ENCODE measurements at places on chromosomes 3 and 15.

DNA sequence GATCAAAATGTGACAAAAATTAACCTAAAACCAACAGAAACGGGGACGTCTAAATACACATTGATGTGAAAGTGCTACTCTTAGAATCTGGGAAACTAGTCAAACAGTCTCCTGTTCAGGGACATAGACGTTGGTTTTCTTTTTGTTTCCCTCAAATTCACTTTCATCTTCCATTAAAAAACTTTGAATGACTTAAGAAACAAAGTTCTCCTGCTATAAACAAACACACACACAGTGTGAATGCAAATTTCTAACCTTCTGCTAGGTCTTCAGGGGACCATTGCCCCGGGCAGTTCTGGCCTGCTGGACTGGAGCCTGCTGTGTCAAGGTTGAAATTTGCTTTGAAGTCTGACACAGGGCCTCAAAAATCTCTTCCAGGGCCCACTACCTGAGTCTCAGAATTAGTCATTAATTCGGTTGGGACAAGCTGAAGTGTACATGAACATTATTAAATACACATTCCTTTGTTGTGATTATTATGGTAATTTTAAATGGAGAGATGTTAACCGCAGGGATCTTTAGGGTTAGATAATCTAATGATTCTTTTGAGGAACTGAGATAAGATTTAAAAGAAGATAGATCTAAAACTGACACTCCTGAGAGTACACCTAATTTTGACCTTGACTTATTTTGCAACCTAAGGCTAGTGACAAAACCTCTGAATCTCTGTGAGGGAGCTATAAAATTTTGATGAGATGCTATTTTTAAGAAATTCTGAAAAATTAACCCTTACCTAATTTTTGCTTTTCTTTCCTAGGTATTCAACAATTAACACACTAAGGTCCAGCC lies 1260.4 kb downstream of the ROBO1 start:
- DNase-seq, result no peak

DNA sequence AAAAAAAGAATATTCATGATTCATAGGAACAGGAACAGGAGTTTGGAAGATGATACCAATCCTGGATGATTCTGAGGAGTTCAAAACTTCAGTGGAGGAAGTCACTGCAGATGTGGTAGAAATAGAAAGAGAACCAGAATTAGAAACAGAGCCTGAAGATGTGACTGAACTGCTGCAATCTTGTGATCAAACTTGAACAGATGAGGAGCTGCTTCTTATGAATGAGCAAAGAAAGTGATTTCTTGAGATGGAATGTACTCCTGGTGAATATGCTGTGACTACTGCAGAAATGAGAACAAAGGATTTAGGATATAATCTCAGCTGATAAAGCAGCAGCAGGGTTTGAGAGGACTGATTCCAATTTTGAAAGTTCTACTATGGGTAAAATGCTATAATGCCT lies 72.7 kb downstream of the GSK3B start:
- DNase-seq, result no peak

DNA sequence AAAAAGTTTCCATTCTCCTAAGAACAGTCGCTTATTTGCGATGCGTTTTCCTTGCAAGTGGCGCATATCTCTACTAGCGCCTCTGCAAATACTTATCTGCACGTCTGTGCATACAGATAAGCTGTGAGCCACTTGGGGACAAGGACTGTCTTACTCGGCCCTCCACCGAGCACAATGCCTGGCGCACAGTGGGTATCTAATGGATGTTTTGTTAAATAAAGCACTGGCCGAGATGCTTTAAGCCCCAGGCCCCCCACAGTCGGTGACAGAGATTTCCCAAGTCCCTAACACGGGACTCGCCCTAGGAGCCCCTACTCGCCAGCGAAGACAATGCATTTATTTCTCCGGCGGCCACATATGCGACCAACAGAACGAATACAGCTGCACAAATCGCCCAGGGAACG lies 503 bp downstream of the HLTF start:
- no peak for DNase-seq

- DNase-seq, result no peak
Observed at GRCh38 chr15:36409819-36410218, 169.6 kb upstream of the CDIN1 start.

DNA sequence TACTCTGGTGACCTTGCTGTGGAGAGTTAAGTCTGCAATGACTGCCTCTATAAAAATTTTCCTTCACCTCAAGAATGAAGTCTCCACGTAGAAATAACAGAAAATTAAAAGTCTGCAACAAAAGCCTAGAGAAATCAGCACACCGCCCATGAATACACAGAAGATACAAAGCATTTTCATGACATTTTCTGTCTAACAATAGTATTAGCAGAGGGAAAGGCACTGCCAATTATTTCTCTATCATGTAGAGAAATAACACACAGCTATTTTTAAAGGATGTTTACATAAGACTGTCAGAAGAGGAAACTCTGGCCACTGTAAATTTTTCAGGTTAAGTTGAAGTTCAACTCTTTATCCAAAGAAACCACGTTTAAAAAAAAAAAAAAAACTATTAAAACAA lies 80.8 kb downstream of the GSK3B start:
- DNase-seq, result no peak

- DNase-seq, result no peak
Observed at GRCh38 chr15:67195305-67195704, 59.2 kb downstream of the AAGAB start.

GRCh38 chr15:39406485-39406884 lies 174.4 kb upstream of the THBS1 start:
- DNase-seq, result no peak

GRCh38 chr15:41989573-41990242 lies 17.4 kb upstream of the EHD4 start:
- peak; percentile 78 for DNase-seq

- DNase-seq, result no peak
Observed at GRCh38 chr3:102091358-102091757, 242.0 kb downstream of the NFKBIZ start.

DNA sequence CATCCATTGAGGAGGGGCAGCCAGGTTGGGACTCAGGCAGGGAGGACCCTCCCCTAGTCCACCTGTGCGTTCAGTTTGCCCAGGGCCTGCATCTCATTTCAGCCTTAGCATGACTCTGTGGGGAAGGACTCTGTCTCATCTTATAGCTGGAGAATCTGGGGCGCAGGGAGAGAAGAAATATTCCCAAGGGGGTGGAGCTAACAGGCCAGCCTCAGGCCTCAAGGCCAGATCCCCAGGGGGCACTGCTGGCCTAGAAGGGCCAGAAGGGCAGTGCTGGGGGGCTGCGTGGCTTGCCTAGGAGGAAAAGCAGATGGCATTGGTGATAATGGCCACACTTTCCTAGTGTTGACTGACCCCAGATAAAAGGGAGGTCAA lies 10.9 kb downstream of the AMOTL2 start:
- no peak for DNase-seq

- DNase-seq, result no peak
Observed at GRCh38 chr3:188082031-188082430, 71.9 kb upstream of the LPP start.

GRCh38 chr3:14890476-14890875 lies 56.9 kb upstream of the NR2C2 start:
- no peak for DNase-seq

GRCh38 chr15:31361764-31362515 lies 35.3 kb downstream of the KLF13 start:
- DNase-seq, result no peak

DNA sequence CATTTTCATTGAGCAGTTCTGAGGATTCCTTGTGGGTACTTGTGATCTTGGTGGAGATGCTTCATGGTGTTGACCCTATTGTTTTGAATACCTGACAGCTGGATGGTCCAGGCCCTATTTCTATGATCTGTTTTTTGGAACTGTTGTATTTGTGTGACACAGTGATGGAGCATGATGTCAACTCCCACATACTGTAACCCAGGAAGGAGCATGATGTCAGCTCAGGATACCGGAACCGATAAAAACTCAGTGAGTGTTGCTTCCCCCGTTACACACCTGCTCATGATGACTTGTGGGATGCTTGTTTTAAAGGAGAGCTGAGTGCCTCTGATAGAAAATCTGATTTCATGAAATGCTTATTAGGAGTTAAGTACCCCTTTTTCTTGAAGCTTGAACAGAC lies 45.1 kb downstream of the ZBTB38 start:
- no peak for DNase-seq

GRCh38 chr3:181330257-181330656 lies 340.7 kb upstream of the DNAJC19 start:
- DNase-seq, result no peak

DNA sequence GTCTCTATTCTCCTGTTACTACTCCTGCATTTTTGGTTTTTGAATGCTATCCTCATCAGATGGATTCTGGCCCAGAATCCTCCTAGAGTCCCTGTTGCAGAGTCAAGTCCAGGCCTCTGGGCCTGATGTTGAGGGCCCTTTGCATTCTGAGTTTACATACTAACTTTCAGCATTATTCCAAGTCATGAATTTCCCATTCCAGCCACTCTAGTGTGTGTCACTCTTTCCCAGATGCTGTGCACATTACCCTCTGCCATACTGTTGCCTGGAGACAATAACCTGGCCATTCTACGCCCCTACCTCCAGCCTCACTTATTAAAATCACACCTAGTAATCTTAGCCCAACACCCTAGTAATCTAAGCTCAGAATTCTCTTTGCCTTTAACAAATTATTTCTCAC lies 53.4 kb downstream of the GXYLT2 start:
- no peak for DNase-seq

DNA sequence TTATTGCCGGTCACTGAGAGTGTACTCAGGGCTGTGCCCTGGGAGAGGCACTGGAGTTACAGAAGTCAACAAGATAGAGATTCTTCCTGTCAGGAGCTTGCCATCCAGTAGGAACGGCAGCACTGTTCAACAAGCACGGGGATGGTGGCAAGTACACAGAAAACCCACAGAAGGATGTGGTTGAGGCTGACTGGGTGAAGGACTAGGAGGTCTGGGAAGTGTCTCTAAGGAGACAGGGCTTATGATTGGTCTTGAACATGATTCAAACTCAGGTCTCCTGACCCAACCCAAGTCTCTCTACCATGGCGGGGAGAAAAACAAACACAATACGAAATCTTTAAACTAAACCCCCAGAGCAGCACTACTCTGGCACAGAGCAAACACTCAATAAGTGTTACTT lies 37.6 kb downstream of the ERICH6 start:
- DNase-seq, result no peak

GRCh38 chr15:42092398-42093318 lies 1.7 kb downstream of the PLA2G4D start:
- DNase-seq, result peak; percentile 84

GRCh38 chr15:51390241-51390965 lies 48.9 kb downstream of the GLDN start:
- no peak for DNase-seq

DNA sequence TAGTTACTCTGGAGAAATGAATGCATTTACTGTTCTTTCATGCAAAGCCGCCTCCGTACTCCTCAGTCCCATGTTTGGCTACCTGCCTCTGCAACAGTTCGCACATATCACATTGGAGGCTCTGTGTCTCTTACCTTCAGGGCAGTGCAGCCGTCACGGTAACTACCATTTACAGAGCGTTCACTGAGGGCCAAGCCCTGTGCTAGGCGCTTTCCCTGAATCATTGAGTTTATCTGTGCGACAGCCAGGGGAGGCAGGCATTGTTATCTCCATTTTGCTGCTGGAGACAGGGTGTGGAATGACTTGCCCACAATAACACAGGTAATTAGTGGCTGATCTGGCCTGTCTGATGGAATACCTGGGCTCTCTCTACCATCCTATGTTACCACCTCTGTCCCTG lies 115.0 kb downstream of the THSD4 start:
- no peak for DNase-seq

DNA sequence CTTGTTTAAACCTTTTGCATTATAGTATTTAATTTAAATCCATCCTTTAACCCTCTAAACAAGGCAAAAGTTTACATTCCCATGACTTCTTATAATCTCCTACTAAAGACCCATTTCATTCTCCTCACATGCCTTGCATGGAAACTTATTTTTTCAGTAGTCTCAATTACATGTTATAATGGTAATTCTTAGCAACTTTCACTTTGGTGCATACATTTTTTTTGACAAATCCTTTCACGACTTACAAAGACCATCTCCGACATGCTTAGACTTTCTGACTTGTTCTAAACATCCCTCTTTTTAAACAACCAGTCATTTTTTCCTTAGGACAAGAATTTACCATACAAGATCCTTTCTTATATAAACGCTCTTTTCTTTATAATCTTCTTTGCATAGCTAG lies 615.4 kb upstream of the GBE1 start:
- no peak for DNase-seq

GRCh38 chr3:36362973-36363372 lies 17.3 kb upstream of the STAC start:
- peak; percentile 53 for DNase-seq

GRCh38 chr3:149566292-149566975 lies 91.4 kb downstream of the WWTR1 start:
- DNase-seq, result no peak
